ENCODE measurements at places on chromosomes 6 and 20.

GRCh38 chr20:57501461-57502335 is 23.2 kb downstream of the CTCFL start:
- DNase-seq: no peak

GRCh38 chr6:34673064-34673463 is 23.5 kb downstream of the ILRUN start:
- no peak for DNase-seq

- DNase-seq: no peak
Observed at GRCh38 chr6:162777091-162777490, 49.3 kb downstream of the PACRG start.

DNA sequence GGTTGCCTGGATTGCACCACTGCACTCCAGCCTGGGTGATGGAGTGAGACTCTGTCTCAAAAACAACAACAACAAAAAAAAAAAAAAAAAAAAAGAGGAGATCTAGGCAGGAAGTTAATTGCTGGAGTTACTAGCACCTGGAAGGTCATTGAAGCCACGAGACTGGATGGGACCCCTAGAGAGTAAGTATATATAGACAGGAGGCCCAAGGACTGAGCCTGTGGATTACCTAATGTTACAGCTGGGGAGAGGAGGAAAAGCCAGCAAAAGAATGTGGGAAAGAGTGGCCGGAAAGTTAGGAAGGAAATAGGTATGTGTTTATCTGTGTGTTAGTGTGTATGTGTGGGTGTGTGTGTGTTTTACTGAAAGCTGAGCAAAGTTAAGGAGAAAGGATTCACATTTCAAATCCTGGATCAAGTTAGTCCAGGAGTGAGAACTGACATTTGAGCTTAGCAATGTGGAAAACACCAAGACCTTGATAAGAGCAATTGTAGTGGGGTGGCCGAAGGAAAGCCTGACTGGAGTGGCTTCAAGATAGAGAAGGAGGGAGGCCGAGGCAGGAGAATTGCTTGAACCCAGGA is 38.4 kb downstream of the ANKRD6 start:
- DNase-seq: no peak

GRCh38 chr6:83709748-83710050 is 798 bp upstream of the SNAP91 start:
- no peak for DNase-seq

- no peak for DNase-seq
Observed at GRCh38 chr20:63057171-63058117, 50.7 kb upstream of the BHLHE23 start.

- DNase-seq: no peak
Observed at GRCh38 chr20:53281557-53282117, 309.5 kb downstream of the TSHZ2 start.

- no peak for DNase-seq
Observed at GRCh38 chr6:30778001-30778635, 33.8 kb upstream of the IER3 start.

GRCh38 chr20:59692139-59692538 is 87.8 kb downstream of the PHACTR3 start:
- DNase-seq: no peak

GRCh38 chr20:17138237-17138636 is 88.6 kb upstream of the PCSK2 start:
- DNase-seq: no peak

DNA sequence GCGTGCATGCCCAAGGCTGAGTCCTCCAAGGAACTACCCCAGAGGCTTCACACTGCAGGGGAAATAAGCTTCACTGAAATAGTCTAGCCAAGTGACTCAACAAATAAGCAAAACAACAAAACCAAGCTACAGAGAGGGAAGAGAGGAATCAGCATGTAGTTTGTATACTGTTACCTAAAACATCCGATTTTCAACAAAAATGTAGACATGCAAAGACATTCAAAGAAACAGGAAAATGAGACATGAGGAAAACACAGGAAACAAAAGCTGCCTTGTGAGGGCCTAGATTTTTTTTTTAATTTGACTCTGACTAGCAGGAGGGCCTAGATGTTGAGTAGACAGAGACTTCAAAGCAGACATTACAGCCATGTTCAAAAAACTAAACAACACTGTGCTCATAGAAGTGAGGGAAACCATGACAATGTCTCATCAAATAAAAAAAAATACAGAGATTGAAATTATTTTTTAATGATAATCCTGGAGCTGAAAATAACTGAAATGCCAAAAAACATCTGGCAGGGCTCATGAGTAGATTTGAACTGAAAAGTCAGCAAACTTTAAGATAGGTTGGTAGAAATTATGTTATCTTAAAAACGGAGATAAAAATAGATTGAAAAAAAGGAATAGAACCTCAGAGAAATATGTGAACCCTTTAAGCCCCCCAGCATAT is 16.4 kb upstream of the KIF25 start:
- no peak for DNase-seq

GRCh38 chr6:117194978-117195377 is 70.4 kb upstream of the VGLL2 start:
- no peak for DNase-seq

GRCh38 chr6:63392092-63392724 is 72.4 kb upstream of the LGSN start:
- DNase-seq: no peak

DNA sequence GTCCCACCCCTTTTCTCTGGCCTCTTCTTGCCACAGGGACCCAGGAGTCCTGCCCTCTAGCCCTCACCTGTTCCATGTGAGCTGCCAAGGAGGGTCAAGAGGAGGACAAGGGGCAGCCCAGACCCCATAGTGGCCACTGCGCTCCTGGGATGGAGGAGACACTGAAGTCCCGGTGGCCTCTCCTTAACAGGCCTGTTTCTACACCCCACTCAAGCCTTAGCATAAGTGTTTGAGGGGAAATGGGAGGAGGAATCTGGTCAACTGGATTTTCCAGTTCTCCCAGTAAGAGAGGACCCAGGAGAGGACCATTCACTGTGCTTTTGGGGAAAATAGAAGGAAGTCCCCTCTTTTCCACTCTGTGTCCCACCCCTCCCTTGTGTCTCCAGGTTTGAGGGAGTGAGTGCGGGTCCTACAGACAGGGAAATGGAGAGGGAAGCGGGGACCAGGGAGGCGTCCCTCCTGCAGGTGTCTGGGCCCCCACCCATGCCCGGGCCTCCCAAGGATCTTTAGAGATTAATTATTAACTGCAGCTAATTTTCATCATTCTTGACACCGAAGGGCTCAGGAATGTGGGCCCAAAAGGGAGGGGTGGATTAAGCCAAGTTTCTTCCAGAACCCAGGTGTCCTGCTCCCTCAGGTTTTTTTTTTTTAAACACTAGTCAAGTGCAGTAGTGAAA is at the start of gene SFTA2:
Gene SFTA2 (minus strand): TSS at position 202 of the 677 bp plus-strand sequence. CDS start 74 bp downstream, at position 128.
- no peak for DNase-seq

DNA sequence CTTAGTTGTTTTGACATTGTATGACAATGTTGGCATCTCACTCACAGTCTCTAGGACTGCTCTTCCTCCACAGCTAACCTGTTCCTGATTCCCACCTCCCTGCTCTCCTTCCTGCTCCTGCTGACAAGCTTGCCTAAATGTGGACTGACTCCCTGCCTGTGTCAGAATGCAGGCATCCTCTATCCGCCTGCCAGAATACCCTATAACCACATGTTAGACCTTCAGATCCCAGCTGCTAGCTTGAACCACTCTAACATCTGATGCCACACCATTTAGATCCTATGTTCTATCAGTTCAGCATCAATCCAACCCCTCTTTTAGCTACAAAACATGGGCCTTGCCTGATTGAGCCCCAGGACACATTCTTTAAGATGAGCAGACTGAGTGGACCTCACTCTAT is 12.2 kb downstream of the FILIP1 start:
- DNase-seq: no peak

DNA sequence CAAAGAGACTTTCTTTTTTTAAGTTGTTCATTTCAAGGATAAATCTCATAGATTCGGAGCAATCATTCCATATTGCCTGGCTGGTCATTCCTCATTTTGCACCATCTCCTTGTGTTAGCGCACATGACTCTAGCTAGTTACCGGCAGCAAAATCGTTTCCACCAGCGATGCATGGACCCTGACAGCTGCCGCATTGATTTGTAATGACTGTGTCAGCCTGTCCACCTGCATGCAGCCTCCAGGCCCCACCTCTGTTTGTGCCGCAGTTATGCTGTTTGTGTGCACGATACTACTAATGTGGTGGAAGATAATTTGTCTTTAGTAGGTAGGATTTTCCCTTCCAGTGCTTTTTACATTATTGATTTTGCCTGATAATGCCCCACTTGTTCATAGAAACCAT is 164.0 kb downstream of the TBC1D7 start:
- DNase-seq: no peak

DNA sequence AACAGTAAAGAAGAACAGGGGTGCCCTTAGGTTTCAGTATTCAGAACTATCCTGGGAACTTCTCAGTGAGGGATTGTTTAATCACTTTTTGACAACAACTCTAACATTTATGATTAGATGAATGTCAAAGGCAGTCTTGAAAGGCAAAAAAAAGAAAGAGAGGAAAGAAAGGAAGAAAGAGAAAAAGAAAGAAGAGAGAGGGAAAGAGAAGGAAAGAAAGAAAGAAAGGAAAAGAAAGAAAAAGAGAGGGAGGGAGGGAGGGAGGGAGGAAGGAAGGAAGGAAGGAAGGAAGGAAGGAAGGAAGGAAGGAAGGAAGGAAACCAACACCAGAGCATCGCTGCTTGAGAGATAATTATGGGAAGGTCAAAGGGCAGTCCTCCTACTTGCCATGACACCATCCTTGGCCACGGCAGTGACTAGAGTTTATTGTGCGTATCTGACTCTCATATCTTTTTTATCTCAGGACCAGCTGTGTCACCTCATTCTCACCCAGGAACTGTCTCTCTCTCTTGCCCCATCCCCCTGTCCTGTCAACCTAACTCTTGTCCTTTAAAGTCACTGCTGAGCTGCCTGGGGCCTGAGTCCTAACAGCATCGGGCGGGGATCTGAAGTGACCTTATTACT is 96.8 kb upstream of the ATXN1 start:
- no peak for DNase-seq

GRCh38 chr6:85544776-85545175 is 48.9 kb downstream of the SNX14 start:
- no peak for DNase-seq

DNA sequence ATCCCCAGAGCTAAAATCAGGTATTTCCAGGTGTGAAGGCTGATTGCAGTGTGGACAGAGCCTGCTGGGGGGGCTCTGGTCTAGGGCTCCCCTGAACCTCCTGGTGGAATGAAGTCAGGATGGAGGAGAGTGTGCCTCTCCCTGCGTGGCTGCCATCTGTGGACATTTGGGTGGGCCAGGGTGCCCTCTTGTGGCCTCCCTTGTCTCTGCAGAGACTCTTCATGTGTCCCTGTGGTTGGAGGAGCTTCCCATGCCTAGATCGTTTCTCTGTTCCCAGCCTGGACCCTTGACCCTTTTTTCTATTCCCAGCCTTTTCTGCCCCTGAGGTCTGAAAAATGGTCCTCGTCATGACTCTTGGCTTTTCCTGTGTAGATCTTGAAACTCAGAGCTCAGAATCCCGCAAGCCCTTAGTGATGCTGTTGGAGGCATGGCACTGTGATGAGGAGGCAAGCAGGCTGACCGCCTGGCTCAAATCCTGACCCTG is 9.9 kb upstream of the PSMF1 start:
- DNase-seq: no peak

GRCh38 chr6:116011520-116011919 is 49.2 kb downstream of the FRK start:
- no peak for DNase-seq

GRCh38 chr6:144722154-144722737 is 437.1 kb downstream of the UTRN start:
- no peak for DNase-seq

DNA sequence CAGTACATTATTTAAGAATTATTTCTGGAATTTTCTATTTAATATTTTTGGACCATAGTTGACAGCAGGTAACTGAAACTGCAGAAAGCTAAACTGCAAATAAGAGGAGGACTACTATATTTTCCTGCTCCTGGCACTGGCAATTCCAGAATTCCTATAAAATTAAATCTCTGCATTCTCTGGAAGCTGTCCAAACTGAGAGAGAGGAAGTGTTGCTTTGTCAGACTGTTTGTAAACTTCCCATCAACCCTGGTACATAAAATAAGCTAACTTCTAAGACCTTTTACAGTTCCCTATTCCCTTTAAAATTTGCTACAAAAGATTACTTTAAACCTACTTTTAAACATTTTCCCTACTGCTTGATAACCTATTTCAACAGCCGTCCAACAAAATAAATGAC is 196.1 kb upstream of the RUNX2 start:
- DNase-seq: no peak

- DNase-seq: peak; percentile 66
Observed at GRCh38 chr6:293193-294174, 1.2 kb downstream of the DUSP22 start.

- DNase-seq: no peak
Observed at GRCh38 chr6:164005004-164005711, 590.6 kb downstream of the QKI start.

GRCh38 chr6:167963589-167964057 is 33.8 kb upstream of the KIF25 start:
- DNase-seq: no peak

DNA sequence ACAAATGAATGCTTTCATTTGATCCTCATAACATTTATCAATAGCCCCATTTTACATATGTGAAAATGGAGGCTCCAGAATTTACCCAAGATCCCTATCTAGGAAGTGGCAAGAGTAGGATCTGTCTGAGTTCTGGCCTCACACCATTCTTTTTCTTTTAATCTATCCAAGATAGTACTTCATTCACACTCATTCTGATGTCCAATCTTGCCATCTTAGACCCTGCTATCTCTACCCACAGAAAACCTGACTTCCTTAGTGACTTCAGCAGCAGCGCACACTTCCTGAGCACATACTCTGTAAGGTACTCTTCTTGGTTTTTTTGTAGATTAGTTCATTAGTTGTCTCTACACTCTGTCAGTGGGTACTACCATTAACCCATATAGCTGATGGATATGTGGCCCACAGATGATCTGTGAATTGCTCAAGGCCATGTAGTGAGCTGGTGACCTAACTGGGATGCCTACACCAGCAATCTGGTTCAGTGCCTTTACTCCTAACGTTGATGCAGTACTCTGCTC is 36.3 kb downstream of the COX4I2 start:
- DNase-seq: no peak

GRCh38 chr6:138833816-138834539 is 38.1 kb downstream of the ECT2L start:
- DNase-seq: no peak

DNA sequence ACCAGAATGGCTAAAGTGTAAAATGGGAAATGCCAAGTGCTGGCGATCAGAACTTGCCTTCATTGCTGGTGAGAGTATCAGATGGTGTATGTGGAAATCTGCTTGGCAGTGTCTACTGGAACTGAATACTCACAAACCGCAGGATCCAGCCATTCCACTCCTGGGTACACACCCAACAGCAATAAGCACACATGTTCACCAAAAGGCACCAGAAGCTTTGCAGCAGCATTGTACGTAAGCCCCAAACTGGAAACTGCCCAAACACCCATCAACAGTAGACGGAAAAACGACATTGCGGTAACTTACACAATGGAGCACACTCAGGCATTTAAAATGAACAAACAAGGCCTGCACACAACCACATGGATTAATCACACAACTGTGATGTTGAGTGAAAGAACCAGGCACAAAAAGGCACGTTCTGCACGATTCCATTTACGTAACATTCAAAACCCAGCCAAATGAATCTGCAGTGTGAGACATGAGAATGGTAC is 37.3 kb upstream of the BPIFA2 start:
- DNase-seq: peak; percentile 37

- no peak for DNase-seq
Observed at GRCh38 chr6:35769211-35769610, 7.2 kb upstream of the CLPSL2 start.

GRCh38 chr20:38881806-38882440 is 44.3 kb upstream of the FAM83D start:
- DNase-seq: no peak

Data from gastrocnemius medialis (tissue), 4 donors.